ENCODE measurements at places on chromosomes 4 and X.

- no peak for DNase-seq
Measured at GRCh38 chr4:130124066-130124465, 1028.1 kb downstream of the C4orf33 start.

DNA sequence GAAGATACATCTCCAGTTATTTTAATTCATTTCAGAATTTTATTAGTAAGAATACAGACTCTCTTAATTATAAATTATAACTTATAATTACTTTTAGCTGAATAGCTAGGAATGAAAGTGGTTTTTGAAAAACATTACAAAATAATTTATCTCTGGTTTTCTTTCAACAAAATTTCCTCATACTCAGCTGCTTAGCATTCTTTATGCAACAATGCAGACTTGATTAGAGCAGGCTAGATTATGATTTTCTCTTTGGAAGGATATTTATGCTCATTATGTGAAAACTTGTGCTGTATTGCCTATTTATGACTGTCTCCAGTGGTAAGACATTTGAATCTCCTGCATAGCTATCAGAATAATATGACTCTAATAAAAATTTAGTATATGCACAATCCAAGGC lies 2023.7 kb downstream of the C4orf33 start:
- DNase-seq: no peak

DNA sequence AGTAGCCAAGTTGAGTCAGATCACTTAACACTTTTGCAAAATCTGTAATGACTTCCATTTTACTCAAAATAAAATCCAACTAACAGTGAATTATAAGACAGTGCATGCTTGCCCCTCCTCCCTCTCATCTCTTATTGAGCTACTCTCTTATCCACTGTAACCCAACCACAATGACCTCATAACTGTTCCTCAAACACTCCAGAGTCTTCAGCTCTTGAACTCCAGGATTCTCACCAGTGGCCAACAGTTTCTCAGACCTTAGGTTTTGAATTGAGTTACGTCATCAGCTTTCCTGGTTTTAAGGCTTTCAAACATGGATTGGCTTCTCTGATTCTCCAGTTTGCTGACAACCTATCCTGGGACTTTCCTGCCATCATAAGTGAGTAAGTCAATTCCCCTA lies 938.3 kb downstream of the RAB28 start:
- no peak for DNase-seq

DNA sequence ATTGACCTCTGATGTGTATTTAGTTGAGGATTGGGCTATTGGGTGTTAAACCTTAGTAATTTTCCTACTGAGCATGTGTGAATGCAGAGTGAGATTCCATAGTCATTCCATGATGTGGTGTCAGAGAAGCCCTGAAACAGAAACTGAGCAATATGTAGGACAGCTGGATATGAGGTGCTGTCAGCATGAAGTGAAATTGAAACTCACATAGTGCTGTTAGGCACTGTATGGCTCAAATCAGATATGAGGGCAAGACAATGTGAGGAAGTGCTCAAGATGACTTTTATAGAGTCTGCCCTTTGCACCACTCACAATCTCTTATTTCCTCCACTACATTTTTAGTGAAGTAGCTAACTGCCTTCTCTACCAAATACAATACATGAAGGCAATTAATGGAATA lies 188.3 kb downstream of the SH3BGRL start:
- DNase-seq: no peak

- no peak for DNase-seq
Measured at GRCh38 chr4:9971711-9972110, 49.6 kb downstream of the SLC2A9 start.

DNA sequence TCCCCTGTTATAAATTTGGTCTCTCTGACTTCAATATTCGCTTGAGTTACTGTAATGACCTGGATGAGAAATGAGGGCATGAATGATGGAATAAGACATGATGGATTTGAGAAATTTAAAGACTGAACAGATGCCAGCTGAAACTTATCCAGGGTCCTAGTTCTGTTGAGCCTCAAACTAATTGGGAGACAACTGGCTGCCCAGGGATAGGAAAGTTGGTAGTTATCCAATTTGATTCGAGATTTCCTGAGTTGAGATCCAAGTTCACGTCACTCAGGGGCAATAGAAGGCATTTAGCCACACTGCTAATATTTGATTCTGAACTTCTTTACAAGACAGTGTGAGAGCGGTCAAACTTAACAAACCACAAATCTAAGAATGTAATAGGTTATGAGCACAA lies 159.0 kb upstream of the CXCL13 start:
- DNase-seq: no peak

DNA sequence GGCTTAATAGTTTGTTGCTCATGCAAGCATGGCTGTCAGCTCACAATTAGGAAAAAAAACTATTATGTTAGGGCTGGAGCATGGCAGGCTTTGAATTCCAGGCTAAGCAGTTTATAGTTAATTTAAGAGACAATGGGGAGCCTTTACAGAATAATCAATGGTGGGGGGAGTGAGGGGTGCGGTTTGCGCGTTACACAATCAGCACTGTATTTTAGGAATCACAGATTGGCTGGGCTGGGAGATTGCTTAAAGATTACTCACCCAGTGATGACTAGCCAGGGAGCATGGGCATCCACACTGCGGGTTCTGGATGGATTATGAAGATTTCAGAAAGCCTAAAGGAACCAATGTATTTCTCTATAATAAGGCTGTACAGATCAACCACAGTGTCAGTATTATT lies 186.6 kb downstream of the SOX3 start:
- no peak for DNase-seq
